CD4-positive, alpha-beta T cell treated with Interleukin-12 subunit alpha and Interleukin-12 subunit beta, for 1 hour (primary cell): ENCODE measurements at places on chromosomes 3 and 15.

DNA sequence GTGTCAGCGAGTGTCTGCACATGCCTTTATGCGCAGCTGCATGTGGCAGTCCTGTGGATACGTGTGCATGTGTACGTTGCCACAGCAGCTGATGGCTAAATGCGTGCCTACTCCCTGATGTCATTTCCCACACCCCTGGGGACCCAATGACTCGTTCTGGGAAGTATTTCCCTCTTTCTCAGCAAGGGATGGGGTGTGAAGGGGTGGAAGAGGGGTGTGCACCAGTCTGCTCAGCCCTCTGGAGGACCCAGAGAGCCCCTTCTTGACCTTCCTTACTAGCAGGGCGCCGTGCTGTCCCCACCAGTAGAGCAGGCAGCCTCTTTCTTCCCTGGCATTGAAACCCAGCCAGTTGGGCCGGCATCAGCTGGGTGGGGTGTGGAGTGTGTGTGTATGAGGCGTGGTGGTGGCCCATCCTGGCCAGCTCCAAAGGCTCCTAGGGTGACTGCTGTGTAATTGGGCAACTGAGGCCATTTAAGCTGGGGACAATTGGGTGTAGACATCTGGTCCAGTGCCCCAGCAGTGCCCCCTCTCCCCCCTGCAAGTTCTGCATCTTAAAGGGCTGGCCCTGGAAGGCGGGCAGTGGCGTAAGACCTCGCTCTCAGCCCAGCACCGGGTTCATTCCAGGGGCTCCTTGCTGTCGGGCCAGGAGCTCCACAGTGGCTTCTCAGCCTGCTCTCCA, 19.2 kb downstream of the SNX33 start:
- DNase-seq = no peak

- no peak for DNase-seq
Observed at GRCh38 chr3:77370413-77370812, 330.5 kb downstream of the ROBO2 start.

GRCh38 chr3:125161607-125162219, 50.8 kb downstream of the SLC12A8 start:
- no peak for DNase-seq

DNA sequence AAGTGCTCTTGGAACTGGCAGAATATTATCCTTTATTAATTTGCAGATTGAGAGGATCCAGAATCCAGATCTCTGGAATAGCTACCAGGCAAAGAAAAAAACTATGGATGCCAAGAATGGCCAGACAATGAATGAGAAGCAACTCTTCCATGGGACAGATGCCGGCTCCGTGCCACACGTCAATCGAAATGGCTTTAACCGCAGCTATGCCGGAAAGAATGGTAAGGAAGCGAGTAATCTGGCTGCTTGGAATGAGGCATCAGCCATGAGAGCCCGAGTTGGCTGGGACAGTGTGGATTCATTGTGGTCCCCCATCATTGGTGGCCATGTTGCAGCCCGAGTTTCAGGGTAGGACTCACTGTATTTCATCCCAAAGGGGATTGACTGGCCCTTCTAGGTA, 47.1 kb downstream of the PARP14 start:
- no peak for DNase-seq

DNA sequence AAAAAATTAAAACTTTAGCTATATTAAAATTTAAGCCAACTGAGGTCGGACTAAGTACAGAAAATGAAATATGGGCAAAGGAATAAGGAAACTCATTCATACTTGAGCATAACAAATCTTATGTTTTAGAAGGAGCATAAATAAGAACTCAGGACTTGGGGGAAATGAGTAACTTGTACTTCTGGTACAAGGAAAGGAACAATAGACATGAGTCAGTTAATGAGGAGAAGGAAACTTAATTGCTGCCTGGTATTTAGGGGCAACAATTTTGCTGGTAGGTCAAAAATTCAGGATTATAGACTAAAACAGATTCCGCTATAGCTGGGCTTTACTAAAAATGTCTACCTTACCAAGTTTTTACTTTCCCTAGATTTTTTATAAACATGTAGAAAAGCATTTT, 113.1 kb downstream of the MYO5A start:
- DNase-seq = no peak

GRCh38 chr15:45628136-45628535, 6.7 kb upstream of the SQOR start:
- DNase-seq = no peak

DNA sequence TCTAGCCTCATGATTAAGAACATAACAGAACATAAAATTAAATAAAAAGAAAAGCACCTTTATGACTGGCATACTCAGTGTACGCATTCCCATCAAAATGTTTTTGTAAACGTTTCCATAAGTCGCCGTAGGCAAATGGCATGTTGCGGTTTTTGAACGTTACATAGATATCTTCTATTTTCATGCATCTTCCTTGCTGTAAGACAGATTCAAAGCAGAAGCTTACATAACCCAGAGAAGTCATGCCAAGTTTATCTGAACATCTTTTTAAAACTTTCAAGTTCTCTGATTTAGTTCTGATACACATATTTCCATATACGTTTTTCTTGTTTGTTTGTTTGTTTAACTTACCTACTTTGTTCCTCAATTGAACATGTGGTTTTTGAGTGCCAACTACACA, 388.6 kb downstream of the GABRG3 start:
- no peak for DNase-seq

- no peak for DNase-seq
Observed at GRCh38 chr3:108673988-108674661, 83.1 kb downstream of the RETNLB start.

- no peak for DNase-seq
Observed at GRCh38 chr15:39313467-39313866, 267.4 kb upstream of the THBS1 start.
